ENCODE measurements at places on chromosomes 13 and 19.
A peak's percentile ranks its signal among the peaks of the same experiment; 100 is the strongest.

GRCh38 chr13:19864746-19865309 lies 1.4 kb upstream of the ZMYM5 start:
- DNase-seq, result peak; percentile 88

DNA sequence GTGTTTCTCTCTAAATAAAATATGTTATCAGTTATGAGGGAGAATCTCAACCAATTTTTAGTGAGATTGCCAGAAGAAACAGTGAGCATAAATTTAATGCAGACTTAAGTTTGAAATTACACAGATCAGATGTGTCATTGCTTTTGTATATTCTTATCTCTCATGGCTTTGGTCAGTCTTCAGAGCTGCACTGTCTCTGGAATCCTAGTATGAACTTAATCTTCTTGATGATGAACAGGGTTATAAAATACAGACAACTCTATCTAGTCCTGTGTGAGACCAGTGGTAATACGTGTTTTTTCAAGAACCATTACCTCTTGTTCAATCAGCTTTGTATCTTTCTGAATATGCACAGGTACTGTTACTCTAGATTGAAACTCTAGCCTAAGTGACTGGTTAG lies 528.0 kb downstream of the DACH1 start:
- DNase-seq, result no peak

- DNase-seq, result no peak
These were observed at the start of gene CASP14 for GRCh38 chr19:15048885-15049541. TSS of gene CASP14 (plus strand) at chr19:15049480. CDS start at chr19:15052252, 2,772 bp downstream.

GRCh38 chr13:49635599-49636433 lies 7.5 kb downstream of the ARL11 start:
- DNase-seq, result peak; percentile 14

- DNase-seq, result no peak
These were observed 190.0 kb upstream of the SPRY2 start for GRCh38 chr13:80530902-80531301.

- DNase-seq, result no peak
These were observed 166.2 kb downstream of the SLITRK1 start for GRCh38 chr13:83716121-83716520.

DNA sequence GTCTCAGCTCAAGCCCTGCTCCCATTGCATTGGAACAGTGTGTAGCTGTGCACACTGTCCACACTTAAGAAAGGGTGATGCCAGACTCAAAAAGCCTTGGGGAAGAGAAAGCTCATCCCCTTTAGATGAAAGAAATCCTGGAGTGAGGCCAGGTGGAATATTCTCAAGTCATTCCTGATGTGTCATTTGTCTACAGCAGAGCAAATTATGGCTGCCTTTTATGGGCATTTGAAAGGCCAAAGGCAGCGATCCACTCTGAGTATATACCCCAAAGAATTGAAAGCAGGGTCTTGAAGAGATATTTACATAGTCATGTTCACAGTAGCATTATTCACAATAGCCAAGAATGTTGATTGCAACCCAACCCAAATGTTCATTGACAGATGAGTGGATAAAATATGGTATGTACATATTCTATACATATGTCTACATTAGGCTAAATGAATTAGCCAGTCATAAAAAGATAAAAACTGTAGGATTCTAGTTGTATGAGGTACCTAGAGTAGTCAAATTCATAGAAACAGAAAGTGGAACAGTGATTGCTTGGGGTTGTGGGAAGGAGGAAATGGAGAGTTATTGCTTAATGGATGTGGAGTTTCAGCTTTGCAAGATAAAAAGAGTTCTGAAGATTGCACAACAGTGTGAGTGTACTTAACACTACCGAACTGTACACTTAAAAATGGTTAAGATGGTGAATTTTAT lies 214.9 kb downstream of the KCNRG start:
- DNase-seq, result peak; percentile 82

DNA sequence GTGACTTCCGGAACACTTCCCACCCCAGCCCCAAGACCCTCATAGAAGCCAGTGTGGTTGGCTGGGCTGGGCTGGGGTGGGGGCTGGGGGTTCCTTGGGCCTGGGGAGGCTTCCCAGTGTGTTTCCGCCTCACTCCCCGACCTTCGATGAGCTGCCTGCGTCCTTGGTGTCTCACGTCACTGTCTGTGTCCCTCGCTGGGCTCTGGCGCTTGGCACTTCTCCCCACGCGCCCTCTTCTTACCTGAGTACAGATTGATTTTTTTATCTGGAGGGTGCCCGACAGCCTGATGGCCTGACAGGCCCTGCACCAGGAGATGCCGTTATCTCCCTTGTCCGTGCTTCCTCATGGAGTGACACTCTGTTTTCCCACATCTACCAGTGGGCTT lies 7.6 kb upstream of the GRIN3B start:
- DNase-seq, result no peak

DNA sequence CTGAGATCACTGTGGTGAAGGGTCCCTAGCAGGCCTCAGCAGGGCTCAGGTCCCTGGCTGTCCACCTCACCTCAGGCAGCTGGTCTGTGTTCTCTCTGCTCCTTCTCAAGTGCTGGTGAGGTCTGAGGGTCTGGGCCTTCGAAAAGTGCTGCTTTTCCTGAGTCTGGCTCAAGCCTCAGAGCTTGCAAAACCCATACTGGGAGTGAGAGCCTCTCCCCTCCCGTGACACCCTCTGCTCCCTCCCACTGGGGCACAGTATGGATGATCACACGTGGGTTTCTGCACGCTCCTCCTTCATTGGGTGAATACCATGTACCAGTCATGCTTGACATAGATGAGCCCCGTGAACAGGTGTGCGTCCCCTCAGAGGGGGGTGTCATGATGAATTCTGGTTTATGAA lies 73.3 kb upstream of the WASF3 start:
- no peak for DNase-seq

DNA sequence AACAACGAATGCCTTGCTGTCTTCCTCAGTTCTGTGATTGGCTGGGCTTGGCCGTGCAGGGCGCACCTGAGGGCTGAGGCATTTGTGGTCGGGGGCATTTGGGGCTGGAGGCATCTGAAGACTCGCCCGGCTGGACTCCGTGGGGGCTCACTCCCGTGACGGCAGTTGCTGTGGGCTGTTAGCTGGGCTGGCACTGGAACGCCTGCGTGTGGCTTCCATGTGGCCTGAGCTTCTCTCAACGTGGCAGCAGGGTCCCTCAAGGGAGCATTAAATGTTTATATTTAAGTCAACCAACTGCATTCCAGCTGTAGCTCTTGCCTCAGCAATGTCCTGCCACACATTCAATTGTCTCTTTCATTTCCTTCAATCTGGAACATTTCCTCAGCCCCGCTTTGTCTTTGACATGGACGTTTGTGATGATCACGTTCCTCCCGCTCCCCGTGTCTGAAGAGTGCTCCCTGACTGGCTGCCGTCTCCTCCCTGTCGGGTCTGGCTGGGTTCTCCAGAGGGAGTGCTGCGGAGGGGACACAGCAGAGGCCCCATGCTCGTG lies 21.0 kb downstream of the CCDC8 start:
- no peak for DNase-seq

GRCh38 chr13:53672005-53672404 lies 643.4 kb downstream of the OLFM4 start:
- DNase-seq, result no peak

DNA sequence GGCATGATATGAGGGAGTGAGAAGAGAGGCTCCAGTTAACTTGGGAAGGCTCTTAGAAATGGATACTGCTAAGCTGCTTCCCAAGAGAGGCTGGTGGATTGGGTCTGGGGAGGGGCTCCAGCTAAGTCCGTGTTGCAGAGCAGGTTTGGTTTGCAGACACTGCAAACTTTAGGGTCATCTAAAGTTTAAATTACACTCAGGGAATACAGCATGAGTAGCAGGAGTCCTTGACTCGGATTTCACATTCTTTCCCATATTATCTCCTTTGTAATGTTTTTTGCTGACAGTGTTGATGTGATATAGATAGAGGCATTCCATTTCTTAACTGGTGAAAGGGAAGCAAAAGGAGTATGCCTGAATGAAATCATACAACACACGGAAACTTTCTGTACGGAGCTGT lies 31.9 kb downstream of the SGCG start:
- DNase-seq, result no peak

DNA sequence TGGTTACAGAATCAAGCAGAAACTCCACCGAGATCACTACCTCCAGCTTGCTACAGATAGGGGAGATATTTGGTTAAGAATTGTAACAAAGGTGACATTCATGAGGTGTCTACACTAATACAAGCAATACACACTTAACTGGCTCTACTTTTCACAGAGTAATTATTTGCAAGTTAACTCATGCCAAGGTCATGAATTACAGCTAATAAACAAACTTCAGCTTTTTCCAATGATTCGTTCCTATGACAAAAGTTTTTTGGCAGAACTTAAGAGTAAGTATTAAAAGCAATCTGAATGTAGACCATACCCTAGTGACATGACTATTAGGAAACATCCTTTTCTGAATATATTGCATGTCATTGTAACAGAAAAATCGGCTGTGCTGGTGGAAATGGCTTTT lies 72.1 kb downstream of the LHFPL6 start:
- DNase-seq, result no peak

DNA sequence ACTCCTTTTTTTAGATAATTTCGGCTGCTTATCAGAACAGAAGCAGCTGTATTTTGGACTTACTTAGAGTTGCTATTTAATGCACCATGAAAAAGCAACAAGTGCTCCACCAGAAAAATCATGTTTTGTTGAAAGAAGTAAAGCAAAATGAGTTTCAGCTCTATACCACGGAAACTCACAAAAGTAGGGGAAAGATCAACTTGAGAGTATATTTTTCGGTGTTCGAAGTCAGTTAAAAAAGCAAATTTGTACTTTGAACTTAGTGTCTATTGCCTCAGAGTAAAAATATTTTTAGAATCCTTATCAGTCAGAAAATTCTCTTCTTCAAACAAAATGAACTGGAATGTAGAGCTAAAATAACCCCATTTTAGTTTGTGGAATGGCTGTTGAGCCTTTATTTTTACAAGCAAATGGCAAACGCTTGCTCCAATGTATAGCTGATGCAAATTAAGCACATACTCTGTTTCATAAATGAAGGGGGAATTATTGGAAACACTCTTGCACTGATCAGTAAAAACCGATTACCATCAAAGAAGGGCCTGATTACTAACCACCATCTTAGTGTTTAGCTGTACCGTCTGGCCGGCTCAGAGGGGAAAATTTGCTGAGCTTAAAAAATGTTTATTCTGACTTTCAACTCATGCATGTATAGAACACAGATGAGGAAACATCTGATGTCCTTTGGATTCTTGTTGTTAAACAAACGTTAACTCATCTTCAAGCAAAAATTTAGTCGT lies 540.7 kb downstream of the GPC6 start:
- no peak for DNase-seq

DNA sequence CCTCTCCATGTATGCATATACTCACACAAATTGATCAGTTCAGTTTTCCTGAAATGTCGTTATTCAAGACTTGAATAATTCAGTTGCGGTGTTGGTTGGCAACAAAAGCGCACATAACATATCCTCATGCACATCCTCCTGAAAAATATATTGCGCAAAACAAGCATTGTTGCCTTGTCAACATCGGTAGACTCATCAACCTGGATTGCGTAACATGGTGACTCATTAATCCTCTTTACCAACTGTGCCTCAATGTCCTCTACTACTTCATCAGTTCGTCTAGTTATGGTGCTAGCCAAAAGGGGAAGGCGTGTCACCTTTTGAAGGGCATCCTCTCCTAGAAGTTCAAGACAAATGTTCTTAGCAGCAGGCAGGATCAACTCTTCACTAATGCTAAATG lies 357.7 kb downstream of the LMO7 start:
- no peak for DNase-seq

- no peak for DNase-seq
These were observed 997.1 kb downstream of the EFNB2 start for GRCh38 chr13:105538346-105538745.

- no peak for DNase-seq
These were observed 232.6 kb upstream of the HTR2A start for GRCh38 chr13:47129461-47129860.

- no peak for DNase-seq
These were observed 1299.9 kb upstream of the MIR17HG start for GRCh38 chr13:90047600-90047999.

GRCh38 chr19:21128901-21129698 lies 12.7 kb upstream of the ZNF431 start:
- no peak for DNase-seq

GRCh38 chr13:50016444-50016843 lies 1.2 kb downstream of the KCNRG start:
- DNase-seq, result no peak

DNA sequence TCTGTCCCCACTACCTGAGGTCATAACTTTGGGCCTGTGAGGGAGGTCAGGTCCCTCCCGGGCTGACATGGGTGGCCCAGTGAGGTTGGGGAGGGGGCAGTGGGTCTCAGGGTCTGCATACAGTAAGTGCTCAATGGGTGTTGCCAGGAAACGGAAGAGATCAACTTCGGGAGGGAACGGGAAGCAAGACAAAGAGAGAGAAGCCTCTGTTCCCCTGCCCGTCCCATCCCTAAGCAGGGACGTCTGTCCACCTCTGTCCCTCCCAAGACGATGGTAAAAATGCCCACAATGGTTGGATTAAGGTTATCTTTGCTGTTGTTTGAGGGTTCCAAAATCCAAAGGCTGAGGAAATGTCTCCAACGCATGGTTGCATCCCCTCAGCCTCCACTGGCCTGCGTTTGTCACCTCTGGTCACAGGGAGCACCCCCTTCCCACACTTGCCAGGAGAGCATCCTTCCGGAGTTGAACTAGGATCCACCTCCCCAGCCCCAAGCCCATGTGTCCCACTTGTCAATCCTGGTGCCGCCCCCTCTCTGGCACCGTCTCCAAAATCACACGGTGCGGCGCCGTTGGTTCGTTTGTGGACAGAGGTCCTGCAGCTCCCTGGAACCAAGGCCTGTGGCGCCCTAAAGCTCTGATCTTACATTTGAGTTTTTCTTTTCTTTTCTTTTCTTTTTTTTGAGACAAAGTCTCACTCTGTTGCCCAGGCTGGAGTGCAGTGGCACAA lies 774 bp upstream of the HOMER3 start:
- no peak for DNase-seq

GRCh38 chr19:46995492-46995891 lies 24.1 kb upstream of the NPAS1 start:
- DNase-seq, result no peak

DNA sequence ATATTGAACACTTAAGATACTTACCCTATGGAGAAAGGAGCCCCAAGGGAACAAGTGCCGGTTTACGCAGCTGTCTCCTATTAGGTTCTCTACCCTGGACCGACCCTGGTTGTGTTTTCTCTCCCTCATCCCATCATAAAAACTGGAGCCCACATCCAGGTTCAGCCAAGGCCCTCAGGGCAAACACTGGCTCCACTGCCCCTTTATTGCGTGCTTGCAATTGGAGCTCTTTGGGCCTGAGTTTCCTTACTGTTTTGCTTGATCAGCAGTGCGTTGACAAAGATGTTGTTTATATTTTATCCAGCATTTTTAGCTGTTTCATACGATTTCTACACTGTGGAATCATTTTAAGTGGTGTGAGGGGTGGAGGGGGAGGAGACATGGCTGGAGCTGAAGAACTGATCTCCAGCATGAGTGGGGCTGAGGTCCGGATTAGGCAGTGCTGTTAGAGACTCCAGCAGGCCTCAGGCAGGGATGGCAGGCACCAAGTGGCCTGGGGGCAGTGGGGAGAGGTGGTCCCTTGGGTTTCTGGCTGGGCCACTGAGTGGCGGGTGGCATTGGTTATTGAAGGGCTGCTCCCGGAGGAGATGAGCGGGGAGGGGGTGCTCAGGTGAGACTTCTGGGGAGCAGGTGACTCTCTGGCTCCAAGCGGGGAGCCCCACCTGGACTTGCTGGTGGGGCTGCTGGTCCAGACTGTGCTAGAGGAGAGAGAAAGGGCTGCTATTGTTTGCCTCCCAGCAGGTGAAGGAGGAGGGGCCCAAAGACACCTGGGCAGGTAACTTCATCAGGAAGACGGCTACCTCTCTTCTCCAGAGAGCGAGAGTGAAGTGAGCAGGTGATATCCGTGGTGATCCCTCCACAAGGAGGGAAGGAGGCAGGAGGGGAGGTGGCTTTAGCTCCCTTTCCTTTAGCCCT lies 62.4 kb upstream of the RNF113B start:
- DNase-seq, result peak; percentile 97

- DNase-seq, result no peak
These were observed 32.8 kb downstream of the ATP12A start for GRCh38 chr13:24713022-24713421.

Measured in NCI-H69 (cell line).